ENCODE measurements at places on chromosomes 11 and 22.
A peak's percentile ranks its signal among the peaks of the same experiment; 100 is the strongest.

DNA sequence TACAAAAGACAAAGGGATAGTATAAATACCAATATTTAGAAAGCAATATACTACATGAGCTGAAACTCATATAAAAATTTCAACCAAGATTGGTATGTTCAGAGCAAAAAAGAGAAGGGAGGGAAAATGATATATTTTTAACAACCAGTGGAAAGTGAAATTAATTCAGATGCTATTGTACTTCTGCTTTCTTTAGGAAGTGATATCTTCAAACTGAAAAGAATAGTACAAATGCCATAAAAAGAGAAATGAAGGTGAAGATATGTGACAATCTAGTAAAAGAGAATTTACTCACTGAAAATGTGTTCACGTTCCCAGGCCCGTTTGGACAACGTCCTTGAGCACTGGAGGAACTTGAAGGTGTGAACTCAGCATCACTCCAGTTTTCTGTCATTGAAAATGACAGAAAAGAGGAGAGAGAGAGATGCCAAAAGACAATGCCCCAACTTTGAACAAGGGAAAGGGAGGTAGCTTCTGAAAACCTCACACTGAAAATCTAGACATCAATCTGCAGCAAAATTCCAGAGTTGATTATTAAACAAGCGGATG lies 47.5 kb downstream of the SC5D start:
- no peak for DNase-seq

DNA sequence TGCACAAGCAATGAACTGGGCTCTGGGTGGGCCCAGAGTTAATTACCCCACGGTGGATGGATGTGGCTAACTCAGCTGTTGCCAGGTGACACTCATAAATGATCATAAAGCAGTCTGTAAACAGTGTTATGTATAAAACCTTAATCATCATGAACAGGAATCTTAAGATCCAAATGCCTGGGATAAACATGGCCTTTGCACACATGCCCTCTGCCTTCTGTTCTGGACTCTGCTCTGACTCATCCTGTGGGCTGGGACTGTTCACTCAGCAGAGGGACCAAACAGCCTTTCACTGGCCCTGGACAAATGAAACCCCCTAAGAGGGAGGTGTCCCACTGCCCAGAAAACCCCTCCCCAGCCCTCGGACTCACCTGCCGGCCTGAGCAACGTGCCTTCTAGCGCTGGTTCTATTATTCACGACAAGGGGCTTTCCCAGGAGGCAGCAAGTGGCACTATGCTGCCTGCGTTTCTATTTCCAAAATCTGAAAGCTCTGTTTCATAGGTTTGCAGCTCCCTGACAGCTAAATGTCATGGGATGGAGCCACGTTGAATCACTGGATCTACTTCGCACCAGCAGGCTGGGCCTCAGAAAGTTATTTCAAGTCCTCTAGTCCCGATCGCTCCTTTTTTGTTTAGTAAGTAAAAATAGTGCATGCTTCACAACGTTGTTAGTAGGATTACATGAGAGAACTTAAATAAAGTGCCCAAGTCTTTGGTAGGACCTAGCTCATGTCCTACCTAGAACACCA lies 53.0 kb downstream of the LARGE1 start:
- DNase-seq = no peak

- peak; percentile 88 for DNase-seq
These were observed 3.4 kb downstream of the FADS3 start for GRCh38 chr11:61887839-61888494.

DNA sequence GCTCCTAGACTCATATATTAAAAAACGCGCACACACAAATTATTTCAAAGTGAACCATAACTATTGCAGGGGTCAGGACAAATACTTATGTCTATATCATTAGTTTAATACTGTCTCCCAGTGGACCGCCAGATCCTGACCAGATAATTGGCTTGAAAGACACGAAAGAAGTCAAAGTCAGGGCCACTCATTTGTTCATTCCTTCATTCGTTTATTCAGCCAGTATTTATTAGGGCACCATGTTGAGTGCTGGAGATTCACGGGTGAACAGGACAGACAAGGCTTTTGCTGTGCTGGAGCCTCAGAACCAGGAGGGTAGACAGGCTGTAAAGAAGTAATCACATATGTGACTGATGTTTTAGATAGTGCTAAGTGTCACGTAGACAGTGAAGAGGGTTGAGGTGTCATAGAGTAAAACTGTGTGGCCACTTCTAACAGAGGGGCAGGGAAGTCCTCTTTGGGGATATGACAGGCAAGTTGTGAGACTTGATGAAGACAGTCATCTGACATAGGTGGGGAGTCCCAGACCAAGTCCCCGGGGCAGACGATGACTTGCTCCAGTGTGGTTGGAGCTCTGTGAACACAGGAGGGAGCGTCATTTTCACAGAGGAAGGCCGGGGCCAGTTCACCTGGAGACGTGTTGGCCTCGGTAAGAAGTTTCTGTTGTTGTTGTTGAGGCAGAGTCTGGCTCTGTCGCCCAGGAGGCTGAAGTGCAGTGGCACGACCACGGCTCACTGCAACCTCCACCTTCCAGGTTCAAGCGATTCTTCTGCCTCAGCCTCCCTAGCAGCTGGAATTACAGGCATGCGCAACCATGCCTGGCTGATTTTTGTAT lies 25.9 kb downstream of the RBX1 start:
- DNase-seq = no peak

DNA sequence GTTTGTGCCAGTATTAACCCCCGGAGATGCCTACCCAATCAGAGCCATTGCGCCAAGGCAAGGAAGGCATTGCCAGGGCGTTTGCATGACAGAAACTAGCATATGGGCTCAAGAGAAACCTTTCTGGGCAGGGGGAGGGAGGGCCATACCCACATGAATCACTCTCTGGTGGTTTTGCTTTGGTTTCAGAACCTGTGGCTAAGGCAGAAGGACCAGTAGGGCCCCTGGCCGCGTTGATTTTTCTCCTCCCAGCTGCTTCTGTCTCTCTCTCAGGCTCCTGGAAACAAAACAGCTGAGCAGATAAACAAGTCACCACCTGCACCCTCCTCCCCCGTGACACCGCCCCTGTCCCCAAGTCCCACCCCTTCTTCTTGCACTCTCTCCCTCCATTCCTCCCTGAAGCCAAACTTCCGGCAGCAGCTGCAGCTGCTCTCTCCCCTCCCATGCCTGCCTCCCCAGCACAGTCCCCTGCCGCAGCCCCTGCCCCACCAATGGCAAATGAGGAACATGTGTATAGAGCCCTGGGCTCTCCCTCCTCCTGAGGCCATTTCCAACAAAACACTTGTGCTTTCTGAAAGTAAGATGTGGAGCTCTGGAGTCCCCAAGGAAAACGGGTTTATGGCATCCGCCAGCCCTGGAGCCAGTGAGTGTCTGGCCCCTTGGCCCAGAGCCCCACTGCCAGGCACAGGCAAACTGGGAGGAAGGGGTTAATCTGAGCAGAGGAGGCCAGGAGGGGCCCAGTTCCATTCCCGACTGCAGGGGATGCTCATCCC lies 39.0 kb upstream of the ADA2 start:
- no peak for DNase-seq

DNA sequence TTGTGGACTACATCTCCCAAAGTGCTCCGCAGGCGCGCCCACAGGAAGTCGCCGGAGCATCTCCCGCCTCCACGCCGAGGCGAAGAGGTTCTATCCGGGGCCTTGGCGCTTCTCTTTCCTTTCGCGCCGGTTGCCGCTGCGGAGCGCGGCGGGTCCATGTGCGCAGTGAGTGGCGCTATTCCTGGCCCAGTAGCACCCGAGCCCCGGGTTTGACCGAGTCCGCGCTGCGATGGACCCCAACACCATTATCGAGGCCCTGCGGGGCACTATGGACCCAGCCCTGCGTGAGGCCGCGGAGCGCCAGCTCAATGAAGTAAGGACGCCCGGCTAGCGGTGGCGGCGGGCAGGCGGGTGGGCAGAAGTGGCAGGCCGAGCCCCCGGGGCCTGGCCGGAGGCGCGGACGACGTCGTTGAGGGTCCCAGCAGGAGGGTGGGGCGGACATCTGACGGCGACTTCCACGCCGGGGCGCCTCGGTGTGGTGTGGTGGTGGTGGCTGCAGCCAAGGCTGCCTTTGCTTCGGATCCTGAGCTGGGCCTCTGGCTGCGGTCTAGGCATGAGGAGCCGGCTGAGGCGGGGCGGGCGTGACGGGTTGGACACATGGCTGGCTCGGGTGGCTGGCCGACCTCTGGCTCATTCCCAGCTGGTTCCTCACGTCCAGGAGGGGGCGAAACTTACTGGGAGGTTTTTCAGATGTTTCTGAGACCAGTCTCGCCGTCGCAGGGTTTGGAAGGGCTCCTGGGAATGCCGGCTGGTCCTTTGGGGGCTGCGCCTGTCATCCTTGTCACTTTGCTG lies at the start of gene IPO7:
Gene IPO7 (plus strand): TSS at position 118 of the 792 bp plus-strand sequence. CDS start 112 bp downstream, at position 230.
- peak; percentile 63 for DNase-seq

DNA sequence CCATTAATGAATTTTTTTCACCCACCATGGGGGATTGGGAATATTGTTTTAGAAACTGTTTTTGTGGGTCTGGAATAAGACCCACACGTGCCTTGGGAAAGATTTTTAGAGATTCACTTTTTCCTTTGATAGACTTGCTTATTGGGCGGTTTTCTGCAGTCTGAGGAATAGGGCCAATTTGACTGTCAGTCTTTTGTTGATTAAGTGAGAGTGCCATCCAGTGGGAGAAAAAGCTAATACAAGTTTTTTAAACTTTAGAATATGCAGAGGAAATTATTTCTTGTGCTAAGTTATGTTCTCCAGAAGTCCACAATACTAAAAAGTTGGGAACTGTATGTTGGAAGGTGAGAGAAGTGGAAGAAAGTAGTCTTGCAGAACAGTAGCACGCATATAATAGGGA lies 56.1 kb downstream of the PRMT3 start:
- no peak for DNase-seq

DNA sequence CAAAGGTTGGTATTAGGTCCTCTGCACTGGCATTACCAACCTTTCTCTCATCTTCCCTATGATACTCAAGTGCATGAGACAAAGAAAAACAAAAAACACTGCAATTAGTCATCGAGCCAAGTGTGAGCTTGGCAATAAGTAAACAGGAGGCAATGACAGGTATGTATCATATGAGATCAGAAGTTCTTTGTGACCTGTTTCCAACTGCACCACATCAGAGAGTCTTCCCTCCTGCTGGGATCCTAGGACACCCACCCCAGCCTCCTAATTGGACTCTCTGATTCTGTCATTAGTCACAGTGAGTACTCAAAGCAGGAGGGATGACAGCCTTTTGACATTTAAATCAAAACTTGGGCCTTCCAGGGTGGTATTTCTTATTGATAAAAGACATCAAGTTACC lies 7.8 kb upstream of the JAML start:
- no peak for DNase-seq

GRCh38 chr11:40240284-40240683 lies 1219.2 kb downstream of the LRRC4C start:
- DNase-seq = no peak

GRCh38 chr22:22165936-22166710 lies 78.5 kb upstream of the VPREB1 start:
- DNase-seq = no peak

GRCh38 chr11:68928136-68928880 lies 24.6 kb downstream of the IGHMBP2 start:
- no peak for DNase-seq

DNA sequence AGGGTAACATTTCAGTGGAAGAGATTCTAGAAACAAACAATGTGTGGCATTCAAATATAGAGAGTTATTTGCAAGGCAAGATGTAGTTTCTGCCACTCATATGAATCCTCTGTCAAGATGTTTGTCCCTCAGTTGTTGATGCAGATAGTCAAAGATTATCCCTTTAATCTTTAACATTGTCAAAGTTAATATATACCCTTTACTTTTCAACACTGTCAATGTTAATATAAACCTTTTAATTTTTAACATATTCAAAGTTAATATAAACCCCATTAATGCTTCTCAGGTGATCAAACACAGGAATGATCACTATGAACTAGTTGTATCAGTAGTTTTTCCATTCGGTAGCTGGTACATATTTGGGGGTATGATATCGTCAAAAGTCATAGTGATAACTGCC lies 51.9 kb upstream of the PICALM start:
- DNase-seq = no peak

DNA sequence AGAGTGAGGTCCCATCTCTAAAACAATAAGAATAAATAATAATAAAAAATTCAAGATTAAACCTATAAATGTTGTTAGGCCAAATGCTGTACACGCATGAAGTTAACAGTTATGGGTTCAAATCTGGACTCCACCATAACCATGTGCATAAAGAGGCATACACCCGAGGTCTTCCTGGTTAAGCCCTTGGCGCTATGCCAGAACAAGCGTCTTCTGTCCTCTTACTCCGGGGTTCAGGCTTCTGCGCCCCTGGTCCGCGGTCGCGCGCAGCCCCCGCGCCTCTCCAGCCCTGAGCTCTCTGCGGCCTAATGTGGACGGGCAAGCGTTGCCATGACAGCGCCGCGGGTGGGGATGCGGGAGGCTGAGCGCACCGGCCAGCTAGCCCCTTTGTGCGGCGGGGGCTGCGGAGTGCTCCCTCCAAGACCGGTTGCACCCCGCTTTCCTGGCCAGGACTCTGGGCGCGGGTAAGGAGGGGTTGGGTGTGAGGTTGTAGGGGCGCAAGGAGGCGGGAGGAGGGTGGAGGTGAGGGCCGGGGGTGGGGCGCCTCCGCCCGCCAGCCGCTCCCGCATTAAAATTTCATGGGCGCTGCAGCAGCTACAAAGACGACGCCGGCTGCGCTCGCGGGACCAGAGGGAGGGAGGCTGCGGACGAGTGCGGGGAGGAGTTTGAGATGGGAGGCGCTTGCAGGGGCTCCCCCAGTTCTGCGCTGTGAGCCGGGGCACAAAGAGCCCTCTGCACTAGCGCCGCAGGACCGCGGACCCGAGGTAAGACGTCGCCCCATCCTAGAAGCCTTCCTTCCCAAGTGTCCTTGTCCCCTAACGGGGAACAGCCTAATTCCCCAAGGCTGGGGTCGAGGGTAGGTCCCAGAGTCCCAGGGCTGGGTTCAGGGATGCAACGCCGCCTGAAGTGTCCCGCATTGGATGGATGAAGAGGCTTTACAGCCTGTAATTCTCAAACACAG lies at the start of gene MIAT:
Gene MIAT (plus strand): TSS at position 698 of the 961 bp plus-strand sequence.
- DNase-seq = no peak

DNA sequence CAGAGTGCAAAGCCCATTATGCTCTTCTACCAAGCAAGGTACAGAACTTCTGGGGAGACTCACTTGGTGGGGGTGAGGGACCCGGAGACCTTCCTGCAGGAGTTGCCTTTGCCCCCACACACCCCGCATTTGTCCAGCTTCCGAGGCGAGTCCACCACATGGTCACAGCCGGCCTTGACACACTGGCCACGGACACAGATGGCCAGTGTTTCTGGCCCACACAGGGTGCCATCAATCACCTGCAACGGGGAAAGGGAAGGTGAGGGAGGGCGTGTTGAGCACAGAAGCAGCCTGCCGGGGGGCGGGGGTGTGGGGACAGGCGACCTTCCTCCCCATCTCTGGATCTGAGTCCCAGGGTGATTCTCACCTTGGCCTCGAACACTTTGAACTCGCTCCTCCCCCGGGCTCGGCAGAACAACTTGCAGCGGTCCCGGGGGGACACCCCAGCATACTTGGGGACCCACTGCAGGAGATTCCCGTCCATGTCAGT lies 20.0 kb downstream of the ADAMTS8 start:
- no peak for DNase-seq
